ENCODE measurements at places on chromosomes 4 and X.

- DNase-seq, result no peak
Observed at GRCh38 chr4:147586637-147587036, 30.6 kb upstream of the TMEM184C start.

GRCh38 chr4:125735102-125735501 lies 420.3 kb downstream of the FAT4 start:
- no peak for DNase-seq

DNA sequence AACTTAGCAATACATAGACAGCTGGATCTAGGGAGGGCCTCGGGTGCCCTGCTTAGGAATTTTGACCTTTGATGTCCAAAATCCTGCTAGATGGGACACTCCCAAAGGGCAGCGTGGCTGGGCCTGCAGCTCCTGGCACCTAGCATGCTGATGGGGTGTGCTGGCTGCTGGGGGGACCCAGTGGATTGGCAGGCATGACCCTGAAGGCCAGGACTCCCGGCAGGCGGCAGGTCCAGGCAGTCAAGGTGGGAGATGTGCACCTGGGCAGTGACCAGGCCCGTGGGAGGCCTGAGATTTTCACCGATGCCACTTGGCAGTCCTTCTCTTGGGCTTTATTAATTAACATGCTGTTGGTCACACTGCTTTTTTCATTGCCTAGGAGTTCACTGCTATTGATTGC lies 84.3 kb downstream of the PSAPL1 start:
- no peak for DNase-seq

- no peak for DNase-seq
Observed at GRCh38 chr4:14452764-14453163, 549.5 kb upstream of the CPEB2 start.

- peak; percentile 12 for DNase-seq
Observed at GRCh38 chrX:126770179-126770578, 49.4 kb upstream of the PRR32 start.

- no peak for DNase-seq
Observed at GRCh38 chr4:156298230-156298629, 344.6 kb upstream of the CTSO start.

GRCh38 chr4:8617486-8618040 lies 25.0 kb downstream of the CPZ start:
- no peak for DNase-seq

GRCh38 chr4:89213382-89213701 lies 94.3 kb downstream of the GPRIN3 start:
- DNase-seq, result no peak

Data from WERI-Rb-1 (cell line).